ENCODE measurements at places on chromosomes 16 and 17.

DNA sequence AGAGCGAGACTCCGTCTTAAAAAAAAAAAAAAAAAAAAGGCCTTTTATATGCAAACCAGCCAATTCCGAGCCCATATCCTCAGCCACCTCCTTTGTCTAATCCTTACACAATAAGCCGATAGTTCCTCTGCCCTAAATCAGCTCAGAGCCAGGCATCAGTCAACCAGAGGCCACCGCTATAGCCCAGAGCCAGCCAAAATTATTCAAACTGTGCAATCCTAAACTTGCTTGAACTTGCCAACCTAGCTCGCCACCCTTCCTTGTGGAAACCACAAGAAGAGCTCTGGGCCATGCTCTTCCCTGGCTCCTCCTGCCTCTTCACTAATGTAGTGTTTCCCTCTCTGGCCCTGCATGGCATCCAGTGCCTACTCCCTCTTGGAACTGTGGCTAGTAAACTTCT is 17.7 kb downstream of the ITGAL start:
- no peak for DNase-seq

- DNase-seq, result no peak
Measured at GRCh38 chr16:177394-177822, 928 bp downstream of the HBA1 start.

- no peak for DNase-seq
Measured at GRCh38 chr16:81608523-81609209, 164.1 kb downstream of the CMIP start.

GRCh38 chr17:75623386-75623785 is 9.8 kb upstream of the SMIM5 start:
- no peak for DNase-seq

GRCh38 chr17:29138184-29138955 is 41.8 kb downstream of the MYO18A start:
- peak; percentile 35 for DNase-seq

DNA sequence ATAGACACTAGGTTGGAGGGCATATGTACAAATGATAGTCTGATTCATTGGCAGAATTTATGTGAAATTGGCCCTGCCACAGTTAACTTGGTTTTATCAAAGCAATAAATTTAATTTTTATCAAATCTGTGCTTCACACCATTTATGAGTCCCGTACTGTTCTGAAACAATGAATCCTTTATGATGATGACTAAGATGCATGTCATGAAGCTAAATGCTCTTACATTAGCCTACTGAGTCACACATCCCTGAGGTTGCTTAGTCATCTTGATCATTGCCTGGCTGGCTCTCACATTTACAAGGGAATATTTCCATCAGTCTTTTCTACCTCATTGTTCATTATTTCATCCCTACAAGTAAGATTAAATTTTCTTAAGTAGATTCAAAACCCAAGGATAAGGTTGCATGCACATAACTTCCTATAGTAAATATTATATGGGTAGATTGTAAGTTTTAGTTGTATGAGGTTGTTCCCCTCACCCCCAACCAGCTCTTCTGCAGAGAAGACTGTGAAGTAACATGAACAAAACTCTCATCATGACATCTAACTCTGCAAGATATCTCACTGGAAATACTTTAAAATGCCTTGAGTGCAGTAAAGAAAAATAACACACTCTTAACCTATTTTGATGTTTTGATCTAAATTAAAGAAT is 170.7 kb downstream of the CYB561 start:
- no peak for DNase-seq

- DNase-seq, result no peak
Measured at GRCh38 chr16:54106057-54106456, 180.5 kb downstream of the IRX3 start.

Measured in CD8-positive, alpha-beta T cell (primary cell).